ENCODE measurements at places on chromosomes 12 and 14.

GRCh38 chr12:29026419-29026818 lies 122.7 kb upstream of the FAR2 start:
- DNase-seq, result no peak

DNA sequence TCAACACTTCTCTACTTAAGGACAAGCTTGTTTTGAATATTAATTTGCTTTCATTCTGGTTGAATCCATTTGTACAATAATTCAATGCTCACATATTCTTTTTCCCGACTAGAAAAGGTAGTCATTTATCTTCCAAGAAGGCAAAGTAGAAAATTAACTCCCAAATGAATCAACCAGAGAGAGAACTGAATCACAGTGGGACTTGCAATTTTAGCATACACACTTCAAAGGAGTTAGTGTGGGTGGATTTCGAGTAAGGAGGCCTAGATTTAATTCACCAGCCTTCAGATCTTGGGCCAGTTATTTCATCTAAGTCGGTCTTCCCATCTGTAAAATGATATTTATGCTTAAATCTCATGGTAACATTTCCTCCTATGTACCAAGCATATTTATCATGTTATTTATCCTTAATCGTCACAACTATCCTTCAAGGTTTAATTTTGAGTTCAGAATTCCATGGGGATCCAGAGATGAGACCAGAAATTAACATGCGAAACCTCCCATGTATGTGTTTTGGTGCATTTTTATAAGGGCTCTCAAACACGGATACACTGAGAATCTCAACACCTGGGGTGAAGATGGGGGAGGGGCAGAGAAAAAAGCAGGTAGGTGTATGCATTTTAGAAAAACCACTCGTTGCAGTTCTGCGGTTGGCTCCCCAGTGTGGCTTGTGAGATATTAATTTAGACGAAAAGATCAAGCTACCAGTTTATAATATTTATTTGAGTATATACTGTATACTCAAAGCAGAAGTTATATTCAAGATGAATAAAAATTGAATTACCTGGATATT lies 38.9 kb upstream of the IL22 start:
- no peak for DNase-seq

DNA sequence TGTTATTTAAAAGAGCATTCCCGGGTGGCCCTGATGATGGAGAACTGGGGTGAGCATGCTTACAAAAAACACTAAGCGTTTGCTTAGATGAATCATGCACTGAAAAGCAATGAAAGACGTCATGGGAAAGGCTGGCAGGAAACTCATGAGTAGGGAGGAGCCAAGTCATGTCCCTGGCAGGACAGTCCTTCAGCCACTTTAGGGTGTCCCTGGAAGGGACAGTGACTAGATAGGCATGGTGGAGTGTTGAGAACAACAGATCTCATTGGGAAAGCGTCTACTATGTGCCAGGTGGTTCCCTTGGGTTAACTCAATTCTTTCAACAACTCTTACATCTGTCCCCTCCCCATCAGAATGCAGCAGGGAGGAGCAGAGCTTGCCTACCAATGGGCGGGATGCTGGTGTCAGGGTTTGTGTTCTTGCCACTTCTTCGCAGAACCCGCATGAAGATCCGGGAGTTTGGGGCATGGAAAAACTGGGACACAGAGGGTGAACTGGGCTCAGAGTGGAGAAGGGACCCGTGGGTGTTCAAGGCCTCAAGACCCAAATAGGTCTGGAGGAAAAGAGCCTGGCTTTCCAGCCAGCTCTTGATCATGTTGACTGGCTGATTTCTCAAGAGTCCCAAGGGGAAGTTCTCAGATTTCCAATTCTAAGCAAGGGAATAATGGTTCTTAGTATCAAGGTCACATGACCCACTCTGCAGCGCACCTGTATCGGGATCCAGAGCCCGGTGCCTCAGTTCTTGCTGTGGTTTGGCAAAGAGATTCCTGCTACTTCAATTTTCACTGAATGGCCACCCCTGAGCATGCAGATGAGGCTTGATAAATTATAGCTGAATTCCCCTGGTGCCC lies 653.9 kb upstream of the TBX3 start:
- DNase-seq, result peak; percentile 91

GRCh38 chr12:55720071-55720564 lies at the start of gene RDH5:
RDH5 (plus strand) TSS chr12:55720393; CDS start chr12:55721185, 792 bp downstream.
- DNase-seq, result peak; percentile 61

GRCh38 chr12:109029411-109029810 lies 8.5 kb upstream of the SVOP start:
- no peak for DNase-seq

- peak; percentile 50 for DNase-seq
These were observed 8.2 kb upstream of the PPP2R5E start for GRCh38 chr14:63551332-63551731.

DNA sequence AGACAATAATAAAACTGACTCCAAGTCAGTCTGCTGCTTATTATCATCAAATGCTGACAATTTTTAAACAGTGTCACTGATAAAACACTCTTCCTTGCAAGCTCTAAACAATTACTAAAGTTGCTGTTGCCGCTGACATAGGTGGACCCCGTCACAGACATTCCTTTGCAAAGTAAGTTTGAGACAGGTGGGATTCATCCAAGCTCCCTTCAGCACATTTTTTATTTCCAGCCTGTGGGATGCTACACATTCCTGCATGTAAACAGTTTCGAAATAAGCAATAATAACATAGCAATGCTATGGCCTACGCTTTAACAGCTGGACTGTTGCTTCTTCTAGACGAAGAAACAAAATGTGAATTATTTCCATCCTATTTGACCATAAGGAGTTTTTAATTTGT lies 85.4 kb upstream of the HIF1A start:
- peak; percentile 66 for DNase-seq

- DNase-seq, result no peak
These were observed 249.5 kb downstream of the PHLDA1 start for GRCh38 chr12:75782069-75782581.

DNA sequence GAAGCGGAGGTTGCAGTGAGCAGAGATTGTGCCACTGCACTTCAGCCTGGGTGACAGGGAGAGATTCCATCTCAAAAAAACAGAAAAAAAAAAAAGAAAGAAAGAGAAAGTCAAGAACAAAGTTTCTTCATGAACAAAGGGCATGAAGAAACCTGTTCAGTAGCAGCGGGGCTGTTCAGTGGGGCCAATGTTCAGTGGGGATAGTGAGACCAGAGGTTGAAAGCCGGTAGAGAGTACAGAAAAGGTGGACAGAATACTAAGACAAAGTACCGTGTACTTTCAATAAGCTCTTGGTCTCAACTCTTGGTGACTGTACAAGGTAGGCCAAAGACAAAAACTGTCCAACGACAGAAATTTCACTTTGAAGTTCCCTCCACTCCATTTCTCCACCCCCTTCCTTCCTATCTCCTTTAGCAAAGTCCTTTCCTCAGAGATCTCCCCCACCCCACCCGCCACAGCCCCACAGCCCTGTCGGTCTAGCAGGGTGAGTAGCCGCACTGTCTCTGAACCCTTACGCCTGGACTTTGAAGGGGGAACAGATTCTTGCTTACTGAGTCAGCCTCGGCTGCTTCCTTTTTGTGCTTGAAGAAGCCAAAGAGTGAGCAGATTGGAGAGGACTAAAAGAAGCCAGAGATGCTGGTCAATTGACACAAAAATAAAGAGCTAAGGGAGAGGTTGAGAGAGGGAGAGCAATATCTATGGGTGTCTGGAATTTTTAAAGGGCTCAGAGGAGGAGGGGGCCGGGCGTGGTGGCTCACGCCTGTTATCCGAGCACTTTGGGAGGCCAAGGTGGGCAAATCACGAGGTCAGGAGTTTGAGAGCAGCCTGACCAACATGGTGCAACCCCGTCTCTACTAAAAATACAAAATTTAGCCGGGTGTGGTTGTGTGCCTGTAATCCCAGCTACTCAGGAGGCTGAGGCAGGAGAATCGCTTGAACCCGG lies 44.2 kb upstream of the FOS start:
- peak; percentile 90 for DNase-seq

- DNase-seq, result no peak
These were observed 1.0 kb downstream of the SH2B3 start for GRCh38 chr12:111406474-111407376.

DNA sequence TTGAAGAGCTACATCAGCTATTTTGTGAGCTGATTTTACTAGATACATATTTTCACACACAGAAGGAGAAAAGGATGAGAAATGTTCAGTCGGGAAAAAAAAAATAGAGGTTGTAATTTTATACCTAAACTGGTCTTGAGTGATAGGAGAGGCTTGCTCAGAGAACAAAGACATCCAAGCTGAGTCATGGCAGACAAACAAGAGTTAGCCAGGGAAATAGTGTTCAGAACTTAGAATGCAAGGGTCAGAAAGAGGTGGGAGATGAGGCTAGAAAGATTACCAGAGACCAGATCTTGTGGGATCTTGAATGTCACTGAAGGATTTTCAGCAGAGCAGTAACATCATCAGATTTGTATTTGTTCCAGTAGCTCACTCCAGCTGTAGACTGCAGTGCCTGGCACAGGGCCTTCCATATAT lies 121.9 kb upstream of the ATF1 start:
- DNase-seq, result peak; percentile 48

- peak; percentile 29 for DNase-seq
These were observed at the start of gene ABCC9 for GRCh38 chr12:21940549-21941505. ABCC9 (minus strand) TSS chr12:21941426; CDS start chr12:21936674, 4,752 bp downstream.

DNA sequence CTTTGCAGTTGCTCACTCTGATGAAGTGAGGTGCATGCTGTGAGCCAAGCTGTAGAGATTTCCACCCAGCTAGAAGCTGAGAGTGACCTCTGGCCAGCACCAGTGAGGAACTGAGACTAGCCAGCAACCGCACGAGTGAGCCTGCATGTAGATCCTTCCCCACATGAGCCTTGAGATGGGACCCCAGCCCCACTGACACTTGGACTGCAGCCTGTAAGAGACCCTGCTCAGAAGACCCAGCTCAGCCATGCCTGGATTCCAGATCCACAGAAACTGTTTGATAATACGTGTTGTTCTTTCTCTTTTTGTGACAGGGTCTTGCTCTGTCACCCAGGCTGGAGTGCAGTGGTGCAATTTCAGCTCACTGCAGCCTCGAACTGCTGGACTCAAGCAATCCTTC lies 229.2 kb downstream of the GLT1D1 start:
- DNase-seq, result no peak

- no peak for DNase-seq
These were observed 51.3 kb upstream of the LIN7A start for GRCh38 chr12:80988986-80989385.

GRCh38 chr14:21990116-21990515 lies 316.5 kb upstream of the OR4E1 start:
- DNase-seq, result no peak

DNA sequence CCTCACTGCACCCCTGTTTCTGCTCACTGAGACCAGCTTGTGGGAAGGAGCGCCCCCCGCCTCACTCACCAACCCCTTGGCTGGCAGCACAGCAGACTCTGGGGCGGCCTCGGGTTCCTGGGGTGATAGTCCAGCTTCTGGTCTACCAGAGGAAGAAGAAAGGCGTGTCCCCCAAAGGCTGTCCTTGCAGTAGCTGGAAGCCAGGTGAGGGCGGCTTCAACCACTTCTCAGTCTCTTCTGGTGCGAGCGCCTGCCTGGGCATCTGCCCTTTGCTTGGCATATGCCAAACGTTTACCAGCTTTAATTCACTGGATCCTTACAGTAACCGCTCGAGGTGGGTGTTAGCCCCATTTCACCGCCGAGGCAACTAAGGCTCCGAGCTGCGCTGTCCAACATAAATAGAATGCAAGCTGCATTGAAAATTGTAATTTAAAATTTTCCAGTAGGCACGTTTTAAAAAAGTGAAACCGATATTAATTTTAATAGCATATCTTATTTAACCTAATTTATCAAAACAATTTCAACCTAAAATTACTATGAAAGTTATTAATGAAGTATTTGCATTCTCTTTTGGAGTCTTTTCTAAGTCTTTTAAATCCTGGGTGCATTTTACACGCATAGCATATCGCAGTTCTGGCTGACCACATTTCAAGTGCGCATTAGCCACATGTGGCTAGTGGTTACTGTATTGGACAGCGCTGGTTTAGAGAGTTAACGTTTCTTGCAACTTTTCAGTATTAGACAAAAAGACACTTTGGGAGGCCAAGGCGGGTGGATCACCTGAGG lies 872 bp downstream of the FAM177A1 start:
- DNase-seq, result no peak

GRCh38 chr12:29510591-29511185 lies 13.2 kb upstream of the OVCH1 start:
- DNase-seq, result no peak

DNA sequence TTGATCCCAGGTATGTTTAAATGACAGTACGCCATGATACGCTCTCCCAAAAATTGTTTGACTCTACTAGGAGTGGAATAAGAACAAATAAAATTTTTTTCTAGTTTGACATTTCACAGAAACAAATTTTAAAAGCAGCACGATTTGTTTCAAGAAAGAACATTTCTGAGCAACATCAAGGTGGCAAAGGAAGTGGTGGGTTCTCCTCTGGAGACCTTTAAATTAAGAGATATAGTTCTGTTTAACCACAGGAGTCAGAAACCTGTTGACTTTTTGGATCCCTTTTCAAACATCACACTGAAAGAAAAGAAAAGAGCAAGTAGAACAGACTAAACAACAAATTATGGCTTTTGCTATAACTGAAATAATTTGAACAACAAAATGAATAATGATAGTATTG lies 2.5 kb upstream of the SLC6A13 start:
- no peak for DNase-seq

GRCh38 chr12:53324113-53324778 lies 2.8 kb upstream of the AAAS start:
- DNase-seq, result no peak

DNA sequence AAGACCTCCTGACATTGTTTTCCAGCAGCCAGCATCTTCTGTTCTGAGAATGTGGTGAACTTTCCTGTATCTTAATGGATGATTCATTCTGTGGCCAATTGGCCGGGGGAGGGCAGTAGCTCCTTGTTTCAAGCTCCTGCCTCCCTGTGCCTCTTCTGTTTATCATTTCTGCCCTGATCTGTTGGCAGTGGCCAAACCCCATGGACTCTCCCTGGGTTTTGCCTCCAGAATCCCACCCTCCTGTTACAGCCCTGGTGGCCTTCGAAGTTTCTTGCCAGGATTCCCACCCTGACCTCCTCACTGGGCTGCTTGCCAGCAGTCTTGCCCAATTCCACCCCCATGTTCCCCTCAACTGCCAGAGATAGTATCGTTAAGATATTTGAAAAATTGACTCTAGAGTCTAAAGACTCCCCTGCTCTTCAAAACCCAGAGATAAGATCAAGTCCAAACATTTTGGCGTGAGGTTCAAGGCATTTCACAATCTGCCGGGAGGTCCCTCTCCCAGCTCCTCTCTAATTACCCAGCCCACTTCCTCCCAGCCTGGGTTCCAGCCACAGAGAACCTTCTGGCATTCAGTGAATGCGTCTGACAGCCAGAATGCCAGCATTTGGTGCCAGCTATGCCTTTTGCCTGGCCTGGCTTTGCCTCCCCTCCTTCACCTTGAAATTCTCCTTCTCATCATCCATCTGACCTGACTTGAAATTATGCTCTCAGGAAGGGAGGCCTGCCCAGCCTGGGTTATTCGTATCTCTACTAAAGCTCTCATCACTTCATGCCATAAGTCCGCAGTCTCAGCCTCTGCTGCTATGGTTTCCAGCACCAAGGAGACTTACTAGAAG lies 37.7 kb upstream of the TXNRD1 start:
- DNase-seq, result peak; percentile 96

- DNase-seq, result no peak
These were observed 228.6 kb upstream of the RTL1 start for GRCh38 chr14:101132051-101132571.

Measured in fibroblast of skin of right quadriceps (primary cell).